ENCODE measurements at places on chromosomes 13 and 19.

DNA sequence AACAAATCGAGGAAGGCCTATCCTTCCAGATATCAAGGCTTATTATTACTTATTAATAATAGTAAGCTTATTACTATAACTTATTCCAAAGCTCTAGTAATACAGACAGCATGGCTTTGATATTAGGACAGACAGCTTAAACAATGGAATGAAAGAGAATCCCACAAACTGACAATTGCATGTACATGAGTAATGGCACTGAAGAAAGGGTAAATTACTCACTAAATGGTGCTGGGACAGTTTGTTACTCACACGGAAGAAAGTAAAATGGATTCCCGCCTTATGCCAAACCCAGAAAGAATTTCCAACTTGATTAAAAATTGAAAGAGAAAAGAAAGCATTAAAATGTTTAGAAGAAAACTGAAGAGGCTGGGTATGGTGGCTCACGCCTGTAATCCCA is 60.3 kb downstream of the MIPEP start:
- no peak for DNase-seq

- DNase-seq, result no peak
Observed at GRCh38 chr13:44685641-44686040, 109.5 kb upstream of the TSC22D1 start.

GRCh38 chr19:13055213-13056051 is 47.2 kb downstream of the LYL1 start:
- DNase-seq, result peak; percentile 93

DNA sequence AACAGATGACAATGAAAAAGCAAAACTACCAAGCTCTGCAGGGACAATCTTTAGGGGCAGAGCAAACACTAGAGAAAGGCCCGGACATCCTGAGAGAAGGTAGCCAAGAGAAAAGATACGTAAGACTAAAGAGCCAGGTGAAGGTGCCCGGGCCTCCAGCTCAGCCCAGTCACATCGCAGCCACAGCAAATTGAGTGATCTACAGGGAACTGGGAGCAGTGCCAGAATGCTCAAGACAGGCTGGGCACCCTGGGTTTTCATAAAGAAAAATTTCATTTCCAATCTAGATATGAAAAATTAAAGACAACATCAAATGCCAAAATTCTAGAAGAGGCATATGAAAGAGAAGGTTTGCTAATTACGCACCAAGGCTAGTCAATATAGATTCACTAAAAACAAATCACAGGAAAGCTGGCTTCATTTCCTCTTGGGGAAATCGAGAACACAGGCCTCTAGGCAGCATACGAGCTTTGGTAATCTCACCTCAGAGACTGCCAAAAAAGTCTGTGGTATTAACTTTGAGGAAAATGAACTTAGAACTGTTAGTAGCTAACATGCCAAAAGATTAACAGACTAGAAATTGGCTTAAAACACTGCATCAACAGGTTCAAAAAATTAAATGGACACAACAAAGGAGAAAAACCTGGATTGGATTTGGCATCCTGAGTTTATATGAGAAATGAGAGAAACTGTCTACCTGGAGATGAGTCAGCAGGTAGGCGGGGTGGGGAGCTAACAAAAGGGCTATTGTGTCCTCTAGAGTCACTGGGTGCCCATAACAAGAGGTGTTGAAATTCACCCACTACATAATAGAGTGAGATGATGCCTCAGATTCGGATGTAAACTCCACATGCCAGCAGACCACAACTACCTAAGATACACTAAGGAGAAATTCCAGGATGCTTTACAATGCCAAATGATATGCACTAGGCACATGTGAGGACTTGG is 6.6 kb downstream of the ANKRD10 start:
- DNase-seq, result no peak

DNA sequence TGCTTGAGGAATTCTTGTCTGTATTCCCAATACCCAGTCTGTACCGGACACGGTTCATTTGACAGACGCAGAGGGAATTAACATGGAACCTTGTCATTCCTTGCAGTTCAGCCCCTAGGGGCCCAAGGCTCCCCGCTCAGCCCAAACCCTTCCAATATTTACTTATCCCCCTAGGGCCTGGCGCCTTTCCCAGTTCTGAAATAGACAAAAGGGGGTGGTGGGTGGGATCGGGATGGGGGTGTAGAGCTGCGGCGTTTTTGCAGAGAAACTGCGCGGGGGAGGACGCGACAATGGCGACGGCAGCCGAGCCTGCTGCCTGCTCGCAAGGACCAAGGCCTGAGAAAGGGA is 583 bp downstream of the AKAP8L start:
- no peak for DNase-seq

- no peak for DNase-seq
Observed at GRCh38 chr13:81388400-81388799, 1047.5 kb upstream of the SPRY2 start.

DNA sequence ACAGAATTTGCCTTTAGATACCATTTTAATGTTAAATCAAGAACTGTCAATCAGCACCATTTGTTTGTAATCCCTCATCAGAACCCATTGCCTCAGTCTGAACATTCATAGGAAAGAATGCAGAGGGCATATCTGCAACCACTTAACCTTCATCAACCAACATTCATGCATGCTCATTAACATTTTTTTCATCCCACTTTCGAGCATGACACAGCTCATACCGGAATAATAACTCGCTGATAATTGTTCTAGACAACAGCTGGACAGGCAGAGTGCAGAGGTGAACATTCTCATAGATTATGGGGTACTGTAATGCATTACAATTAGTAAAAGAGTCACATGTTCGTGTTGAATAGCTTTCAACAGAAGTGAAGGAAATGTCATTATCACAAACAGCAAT is 216.8 kb downstream of the DIAPH3 start:
- DNase-seq, result peak; percentile 3

DNA sequence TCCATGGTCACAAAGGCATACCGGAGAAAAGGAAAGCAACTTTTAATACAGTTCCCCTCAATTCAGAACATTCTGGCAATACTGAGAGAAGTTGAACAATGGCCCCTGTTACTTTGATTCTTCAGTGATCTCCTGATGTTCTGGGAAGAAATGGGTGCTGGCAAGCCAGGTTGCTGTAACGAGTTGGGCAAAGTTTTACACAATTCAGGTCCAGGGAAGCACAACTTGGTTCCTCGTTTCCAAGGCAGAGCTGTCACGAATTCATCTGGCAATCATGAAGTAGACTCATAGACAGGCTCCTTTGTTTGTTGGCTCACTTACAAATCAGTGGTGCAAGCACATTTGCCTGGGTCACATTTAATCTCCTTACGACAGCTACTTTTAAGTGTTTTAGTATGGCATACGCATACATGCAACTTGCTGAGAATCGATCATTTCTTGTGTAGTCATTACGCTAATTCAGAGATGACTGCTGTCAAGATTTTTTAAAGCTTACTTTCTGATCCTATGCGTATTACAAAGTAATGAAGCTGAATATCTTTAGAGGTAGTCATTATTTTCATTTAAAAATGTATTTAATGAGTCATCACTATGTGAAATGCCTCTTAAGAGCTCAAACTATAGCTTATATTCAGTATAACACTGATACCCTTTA is 174.7 kb downstream of the GPC5 start:
- no peak for DNase-seq

- no peak for DNase-seq
Observed at GRCh38 chr13:99237981-99238662, 20.1 kb downstream of the GPR18 start.

- DNase-seq, result no peak
Observed at GRCh38 chr19:29467824-29468401, 57.9 kb upstream of the VSTM2B start.

- no peak for DNase-seq
Observed at GRCh38 chr19:51739466-51740213, 12.0 kb downstream of the FPR1 start.

DNA sequence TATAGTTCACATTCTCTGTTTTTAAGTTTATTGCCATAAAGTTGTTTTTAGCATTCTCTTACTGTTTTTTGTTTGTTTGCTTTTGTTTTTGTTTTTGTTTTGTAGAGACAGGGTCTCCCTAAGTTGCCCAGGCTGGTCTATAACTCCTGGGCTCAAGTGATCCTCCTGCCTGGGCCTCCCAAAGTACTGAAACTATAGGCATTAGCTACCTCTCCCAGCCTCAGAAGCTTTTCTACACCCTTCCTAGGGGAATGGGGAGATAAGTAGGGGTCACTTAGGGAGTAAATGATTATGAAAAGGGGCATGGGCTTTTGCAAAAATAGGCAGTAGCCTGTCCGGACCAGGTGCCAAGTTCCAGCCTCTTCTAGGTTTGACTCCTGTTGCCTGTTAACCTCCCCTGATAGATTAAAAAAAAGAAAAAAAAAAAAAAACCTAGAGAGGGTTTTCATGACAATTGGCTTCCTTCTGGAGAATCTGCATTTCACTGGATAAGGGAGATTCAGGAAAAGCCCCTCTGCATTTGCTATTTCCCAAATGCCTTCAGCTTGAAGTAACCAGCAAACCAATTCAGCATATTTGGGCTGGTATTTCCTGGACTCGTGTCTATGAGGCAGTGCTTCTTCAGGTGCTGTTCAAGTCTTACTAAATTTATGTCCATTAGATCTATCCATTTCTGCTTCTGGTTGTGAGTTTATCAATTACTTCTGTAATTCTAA is 216.8 kb downstream of the TM9SF2 start:
- no peak for DNase-seq

DNA sequence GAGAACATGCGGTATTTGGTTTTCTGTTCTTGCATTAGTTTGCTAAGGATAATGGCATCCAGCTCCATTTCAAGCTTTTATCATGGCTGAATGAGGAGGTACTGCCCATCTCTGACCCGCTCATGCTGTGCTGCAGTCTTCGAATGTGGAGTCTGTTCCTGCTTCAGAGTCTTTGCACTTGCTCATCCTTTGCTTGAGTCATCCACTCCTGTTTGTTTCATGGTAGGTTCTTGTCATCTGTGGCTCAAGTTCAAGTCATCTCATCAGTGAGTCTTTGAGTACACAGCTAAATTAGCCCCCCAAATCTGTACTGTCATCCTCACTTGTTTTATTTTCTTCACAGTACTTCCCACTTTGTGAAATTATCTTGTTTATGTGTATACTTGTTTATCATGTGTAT is 5.4 kb downstream of the UCHL3 start:
- DNase-seq, result no peak

All from fibroblast of the conjunctiva (primary cell).